H1 (cell line): ENCODE measurements at places on chromosomes 4 and X.

- DNase-seq = no peak
Measured at GRCh38 chr4:183962419-183962818, 57.3 kb downstream of the STOX2 start.

DNA sequence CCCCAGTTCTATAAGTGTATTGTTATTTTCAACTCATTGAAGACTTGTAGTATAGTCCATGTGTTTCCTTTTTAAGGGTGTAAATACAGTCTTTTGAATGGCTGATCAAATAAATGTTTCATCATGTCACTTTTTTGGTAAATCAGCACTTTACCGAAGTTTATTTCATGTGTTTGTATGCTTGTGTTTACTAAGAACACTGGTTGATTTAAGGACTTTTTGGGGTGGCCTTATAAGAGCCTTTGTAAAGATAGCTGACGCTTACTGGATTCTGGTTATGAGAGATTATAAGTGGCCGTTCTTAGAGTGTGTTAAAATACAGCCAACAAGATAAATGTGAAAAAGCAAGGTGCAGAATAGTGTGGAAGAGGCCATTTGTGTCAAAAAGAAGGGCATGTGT, 2.6 kb downstream of the UBE2K start:
- no peak for DNase-seq

- DNase-seq = no peak
Measured at GRCh38 chr4:103497692-103498091, 222.1 kb downstream of the TACR3 start.

GRCh38 chrX:71814123-71814912, 51.2 kb downstream of the CXorf49B start:
- DNase-seq = no peak

DNA sequence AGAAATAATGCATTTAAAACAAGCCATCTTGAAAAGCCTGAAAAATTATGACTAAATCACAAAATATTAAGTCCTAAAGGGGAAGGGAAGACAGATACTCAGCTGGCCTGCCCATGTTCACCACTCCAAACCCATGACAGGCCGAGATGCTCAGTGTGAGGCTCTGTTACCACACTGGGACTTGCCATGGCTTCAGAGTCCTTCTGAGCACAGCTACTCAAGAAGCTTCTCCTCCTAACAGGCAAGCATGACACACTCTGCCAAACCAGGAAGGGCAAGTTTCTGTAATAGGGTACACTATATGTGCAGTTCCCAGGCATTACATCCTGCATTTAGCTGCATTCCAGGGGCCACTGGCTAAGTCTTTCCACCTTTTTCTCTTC, 34.0 kb upstream of the CYBB start:
- DNase-seq = no peak
